ENCODE measurements at places on chromosomes 3 and 15.

GRCh38 chr3:10547413-10547812 is 42.0 kb upstream of the ATP2B2 start:
- DNase-seq, result no peak

DNA sequence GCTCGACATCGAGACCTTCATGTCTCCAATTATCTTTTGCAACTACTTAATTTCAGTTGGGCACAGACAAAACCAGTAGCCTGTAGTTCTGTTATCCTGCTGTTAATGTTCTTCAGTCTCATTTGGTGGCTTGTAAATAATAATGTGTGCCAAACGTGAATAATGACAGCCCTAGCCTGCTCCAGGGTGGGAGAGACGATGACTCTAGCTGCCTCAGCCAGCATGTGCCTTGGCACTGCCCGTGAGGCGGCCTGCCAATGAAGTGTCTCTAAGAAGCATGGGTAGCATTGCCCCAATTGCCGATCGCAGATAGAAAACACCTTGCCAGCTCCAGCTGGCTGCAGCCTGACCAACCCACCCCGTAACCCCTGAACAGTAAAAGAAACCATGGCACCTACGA is 58.8 kb downstream of the ASB7 start:
- DNase-seq, result no peak

- no peak for DNase-seq
Observed at GRCh38 chr3:176937541-176937940, 259.7 kb downstream of the TBL1XR1 start.

GRCh38 chr3:138946663-138947494 is at the start of the genes FOXL2 and FOXL2NB:
FOXL2 (minus strand) TSS chr3:138947137; CDS start chr3:138946722, 415 bp downstream.
FOXL2NB (plus strand) TSS chr3:138947217; CDS start chr3:138947365, 148 bp downstream.
- DNase-seq, result no peak

DNA sequence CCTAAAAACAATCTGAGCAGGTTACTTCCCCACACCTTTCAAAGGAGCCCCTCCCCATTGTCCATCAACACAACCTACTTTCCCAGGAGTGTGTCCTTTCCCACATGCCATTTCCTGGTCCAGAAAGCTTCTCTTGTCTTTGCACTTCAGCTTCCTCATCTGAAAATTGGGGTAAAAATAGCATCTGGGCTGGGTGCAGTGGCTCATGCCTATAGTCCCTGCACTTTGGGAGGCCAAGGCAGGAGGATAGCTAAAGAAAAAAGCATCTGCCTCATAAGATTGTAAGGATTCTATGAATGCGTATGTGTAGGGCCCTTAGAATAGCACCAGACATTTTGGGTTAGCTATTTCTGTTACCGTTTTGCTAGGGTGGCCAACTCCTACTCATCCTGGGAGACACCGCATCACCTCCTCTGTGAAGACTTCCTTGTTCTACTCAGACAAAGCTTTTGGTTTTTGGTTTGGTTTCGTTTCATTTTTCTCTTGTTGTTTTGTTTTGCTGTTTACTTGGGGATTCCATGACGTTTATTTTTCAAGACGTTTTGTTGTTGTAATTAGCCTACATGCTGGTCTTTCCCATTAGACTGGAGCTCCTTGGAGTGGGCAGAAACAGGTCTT is 224.4 kb upstream of the TLE3 start:
- DNase-seq, result no peak

- DNase-seq, result no peak
Observed at GRCh38 chr3:112751061-112751460, 95.6 kb downstream of the CD200R1L start.

GRCh38 chr3:107260207-107260606 is 117.0 kb upstream of the CCDC54 start:
- DNase-seq, result no peak

GRCh38 chr3:72529081-72529480 is 319.2 kb downstream of the SHQ1 start:
- no peak for DNase-seq

DNA sequence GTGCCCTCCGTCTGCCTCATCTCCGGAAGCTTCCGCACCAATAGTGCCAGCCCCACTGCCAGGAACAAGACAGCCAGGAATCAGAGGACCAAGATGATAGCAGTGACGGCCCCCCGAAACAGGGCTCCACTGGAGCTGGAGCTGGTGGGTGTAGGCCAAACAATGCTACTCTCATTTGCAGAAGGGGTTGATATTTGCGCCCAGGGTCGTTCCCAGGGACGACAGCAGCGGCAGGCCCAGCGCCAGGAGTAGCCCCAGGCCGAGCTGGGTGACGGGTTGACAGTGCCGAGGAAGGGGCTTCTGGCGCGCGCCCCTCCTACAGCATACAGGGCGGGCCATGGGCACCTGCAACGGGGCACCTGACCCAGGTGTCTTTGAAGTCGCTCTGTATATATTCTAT is 301.4 kb downstream of the CNTN6 start:
- DNase-seq, result no peak

DNA sequence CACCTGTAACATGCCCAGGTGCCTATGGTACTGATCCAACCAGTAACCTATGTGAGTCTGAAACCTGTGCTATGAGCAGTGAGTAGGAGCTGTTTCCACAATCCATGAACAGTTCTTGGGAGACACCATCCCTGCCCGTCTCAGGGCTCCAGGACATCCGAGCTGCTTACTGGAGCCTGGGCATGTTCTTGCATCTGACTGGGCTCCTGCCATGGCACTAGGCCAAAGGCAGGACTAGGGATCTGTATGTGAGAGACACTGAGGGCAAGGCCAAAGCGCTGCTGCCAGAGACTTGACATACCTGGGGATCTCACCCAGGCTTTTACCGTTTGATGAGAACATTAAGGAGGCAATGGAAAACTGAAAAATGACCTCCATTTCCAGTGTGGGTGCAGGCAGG is 59.8 kb downstream of the WDR76 start:
- DNase-seq, result no peak

- DNase-seq, result no peak
Observed at GRCh38 chr3:70959506-70960291, 623.8 kb downstream of the FOXP1 start.

GRCh38 chr3:89795506-89795905 is 688.1 kb downstream of the EPHA3 start:
- DNase-seq, result no peak

DNA sequence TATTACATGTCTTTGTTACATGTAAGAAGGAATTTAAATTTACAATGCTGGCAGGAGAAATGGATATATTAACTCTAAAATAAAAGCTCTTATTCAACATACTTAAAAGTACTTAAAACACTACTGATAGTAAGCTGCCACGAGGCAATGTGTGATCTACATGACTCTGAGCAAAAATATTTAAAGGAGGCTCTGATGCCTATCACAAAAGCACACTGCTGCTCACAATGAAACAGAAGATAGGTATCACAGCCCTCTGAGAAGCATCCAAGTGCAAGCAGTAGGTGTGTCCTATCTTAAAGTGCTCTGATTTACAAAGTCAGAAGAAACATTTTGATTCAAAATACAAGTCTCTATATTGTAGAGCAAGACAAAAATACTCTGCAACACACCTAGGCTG is 371.2 kb upstream of the WNT5A start:
- no peak for DNase-seq

DNA sequence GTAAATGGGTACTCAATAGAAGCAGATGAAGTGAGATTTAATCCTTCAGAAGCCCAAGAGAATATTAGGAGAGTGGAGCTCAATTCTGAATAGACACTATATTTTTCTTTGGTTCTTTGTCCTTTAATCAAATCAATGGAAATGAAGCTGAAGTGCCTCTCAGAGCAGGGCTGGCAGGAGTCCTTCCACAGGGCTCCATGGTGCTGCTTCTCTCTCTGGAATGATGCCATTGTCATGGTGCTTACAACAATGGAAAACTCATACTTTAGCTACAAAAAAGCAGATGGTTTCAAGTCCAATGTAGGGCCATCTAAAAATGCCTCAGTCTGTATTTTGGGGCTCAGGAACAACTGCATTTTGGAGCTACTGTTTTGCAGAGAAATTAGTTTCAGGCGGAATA is 125.1 kb downstream of the SNRK start:
- no peak for DNase-seq

DNA sequence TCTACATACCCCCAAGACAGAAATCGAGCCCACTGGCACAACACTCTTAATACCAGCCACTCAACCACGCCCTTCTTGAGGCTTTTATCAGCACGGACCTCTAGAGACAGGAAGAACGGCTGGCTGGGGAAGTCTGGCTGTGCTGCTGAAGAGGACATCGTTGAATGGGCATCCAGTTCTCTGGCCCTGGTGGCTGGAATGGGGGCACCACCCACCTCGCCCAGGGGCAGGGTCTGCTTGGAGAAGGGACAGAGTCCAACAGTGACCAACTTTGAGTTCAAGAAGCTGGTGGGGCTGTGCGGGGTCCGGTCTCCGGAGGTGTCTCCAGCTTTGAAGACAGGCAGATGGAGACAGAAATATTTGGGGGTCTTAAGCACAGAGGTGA is 77.5 kb downstream of the ATP10A start:
- no peak for DNase-seq

- DNase-seq, result no peak
Observed at GRCh38 chr3:122903171-122903570, 108.3 kb downstream of the SLC49A4 start.

GRCh38 chr15:97993310-97993738 is 32.8 kb downstream of the ARRDC4 start:
- no peak for DNase-seq

GRCh38 chr3:152317184-152317583 is 48.5 kb downstream of the MBNL1 start:
- no peak for DNase-seq

- DNase-seq, result no peak
Observed at GRCh38 chr3:134323966-134324962, 50.0 kb downstream of the AMOTL2 start.

DNA sequence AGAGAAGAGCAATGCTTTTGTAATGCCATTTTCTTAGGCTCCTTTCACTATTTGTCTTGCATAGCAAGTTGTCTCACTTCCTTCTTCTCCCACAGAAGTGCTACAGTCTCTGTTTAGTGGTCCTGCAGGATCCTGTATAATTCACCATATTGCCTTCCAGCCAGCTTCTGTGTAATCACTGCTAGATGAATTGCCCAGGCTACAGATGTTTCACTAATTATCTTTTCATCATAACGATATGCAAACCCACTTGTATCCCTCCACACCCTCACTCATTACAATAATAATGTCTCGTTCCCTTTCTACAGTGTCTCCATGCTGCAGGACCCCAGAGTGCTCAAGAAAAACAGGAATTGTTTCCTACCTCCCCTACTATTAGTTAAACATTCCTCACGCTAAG is 402.9 kb downstream of the TBL1XR1 start:
- no peak for DNase-seq

- DNase-seq, result no peak
Observed at GRCh38 chr3:182115328-182116015, 403.7 kb downstream of the SOX2 start.

- no peak for DNase-seq
Observed at GRCh38 chr3:13947912-13948311, 68.0 kb upstream of the WNT7A start.

DNA sequence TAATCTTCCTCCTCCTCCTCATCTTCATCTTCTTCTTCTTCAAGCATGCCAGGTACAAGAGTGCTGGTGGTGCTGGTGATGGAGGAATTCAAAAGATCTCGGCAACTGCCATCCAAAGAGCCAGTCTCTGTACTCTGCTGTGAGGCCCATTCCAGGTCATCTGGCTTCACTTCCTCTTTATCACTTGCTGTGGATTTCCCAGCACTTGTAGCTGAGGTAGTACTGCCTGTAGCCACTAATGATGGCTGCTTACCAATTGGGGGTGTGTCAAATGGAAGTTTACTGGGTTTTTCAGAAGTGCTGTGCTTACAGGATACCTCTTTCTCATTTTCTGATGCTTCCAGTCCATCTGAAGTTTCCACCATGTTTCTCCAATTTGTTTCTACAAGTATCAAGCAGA is 28.8 kb upstream of the SHC4 start:
- DNase-seq, result no peak

DNA sequence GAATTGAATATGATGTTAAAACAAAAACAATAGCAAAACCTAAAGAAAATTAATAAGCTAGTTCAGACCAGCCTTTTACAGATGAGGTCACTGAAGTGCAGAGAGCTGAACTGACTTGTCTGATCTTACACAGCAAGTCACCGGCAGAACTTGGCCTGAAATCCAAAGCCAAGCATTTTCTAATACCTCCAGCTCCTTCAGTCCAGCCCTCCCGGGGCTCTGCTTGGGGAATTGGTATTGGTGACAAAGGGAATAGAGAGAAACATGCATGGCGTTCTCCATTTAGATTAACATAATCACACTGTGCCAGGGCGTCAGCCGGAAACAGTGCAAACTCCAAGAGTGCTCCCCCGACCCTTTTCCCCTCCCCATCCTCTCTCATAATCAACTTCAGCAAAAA is 14.1 kb upstream of the ZSCAN2 start:
- no peak for DNase-seq

DNA sequence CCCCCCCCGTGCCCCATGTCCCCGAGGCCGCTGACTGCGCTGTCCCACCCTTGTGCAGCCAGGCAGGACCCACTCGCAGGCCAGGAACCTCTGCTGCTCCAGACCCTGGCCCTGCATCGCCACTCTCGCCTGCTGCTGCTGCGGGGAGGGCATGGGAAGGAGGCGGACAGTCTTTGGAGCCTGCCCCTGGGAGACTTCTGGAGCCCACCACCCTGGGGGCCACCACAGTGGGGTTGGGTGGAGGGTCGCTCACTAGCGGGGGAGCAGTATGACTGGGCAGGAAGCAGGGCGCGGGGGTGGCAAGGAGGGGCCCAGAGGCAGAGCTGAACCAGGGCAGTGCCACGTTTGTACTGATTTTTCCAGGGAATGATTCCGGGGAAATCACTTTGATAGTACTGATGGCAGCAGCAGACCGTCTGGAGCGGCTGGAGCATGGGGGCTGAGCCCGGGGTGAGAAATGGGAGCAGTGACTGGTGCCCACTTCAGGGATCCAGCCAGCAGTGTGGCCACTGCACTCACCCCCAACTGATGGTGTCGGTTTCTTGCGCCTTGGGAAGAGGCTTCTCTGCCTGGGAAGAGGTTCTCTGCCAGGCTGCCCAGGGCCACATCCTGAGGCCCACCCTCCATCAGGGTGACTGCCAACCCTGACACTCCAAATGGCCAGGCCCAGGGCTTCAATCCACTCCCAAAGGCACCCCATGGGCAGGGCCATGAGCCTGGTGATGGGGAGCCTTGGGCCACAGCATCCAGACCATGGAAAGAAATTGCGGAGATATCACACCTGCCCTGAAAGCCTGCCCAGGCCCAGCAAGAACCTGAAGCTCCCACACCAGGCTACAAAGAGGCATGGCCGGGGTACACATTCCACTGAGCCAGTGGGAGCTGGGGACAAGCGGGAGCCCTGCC is 53.7 kb downstream of the LSAMP start:
- DNase-seq, result no peak

DNA sequence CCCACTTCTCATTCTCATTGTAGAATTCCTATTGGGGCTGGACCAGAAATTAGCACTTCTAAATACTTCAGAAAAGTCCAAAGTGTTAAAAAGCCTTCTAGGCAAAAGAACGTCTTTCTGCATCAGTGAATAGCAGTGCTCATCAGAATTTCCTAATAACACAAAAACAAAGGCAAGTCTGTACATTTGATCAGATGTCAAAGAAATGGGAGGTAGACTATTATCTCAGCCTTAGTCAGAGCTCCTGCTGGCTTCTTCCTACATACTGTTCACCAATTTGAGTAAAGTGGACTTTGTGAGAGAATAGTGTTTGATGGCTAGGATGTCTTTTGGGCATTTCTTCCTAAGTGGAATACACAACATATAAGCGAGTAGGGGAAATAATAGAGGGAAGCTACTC is 48.7 kb downstream of the FOXB1 start:
- no peak for DNase-seq

- no peak for DNase-seq
Observed at GRCh38 chr15:53693729-53694475, 65.6 kb downstream of the WDR72 start.

Data from NCI-H187 treated with DMSO at 0.1 percent for 48 hours (cell line).